ENCODE measurements at places on chromosomes 3 and 15.

DNA sequence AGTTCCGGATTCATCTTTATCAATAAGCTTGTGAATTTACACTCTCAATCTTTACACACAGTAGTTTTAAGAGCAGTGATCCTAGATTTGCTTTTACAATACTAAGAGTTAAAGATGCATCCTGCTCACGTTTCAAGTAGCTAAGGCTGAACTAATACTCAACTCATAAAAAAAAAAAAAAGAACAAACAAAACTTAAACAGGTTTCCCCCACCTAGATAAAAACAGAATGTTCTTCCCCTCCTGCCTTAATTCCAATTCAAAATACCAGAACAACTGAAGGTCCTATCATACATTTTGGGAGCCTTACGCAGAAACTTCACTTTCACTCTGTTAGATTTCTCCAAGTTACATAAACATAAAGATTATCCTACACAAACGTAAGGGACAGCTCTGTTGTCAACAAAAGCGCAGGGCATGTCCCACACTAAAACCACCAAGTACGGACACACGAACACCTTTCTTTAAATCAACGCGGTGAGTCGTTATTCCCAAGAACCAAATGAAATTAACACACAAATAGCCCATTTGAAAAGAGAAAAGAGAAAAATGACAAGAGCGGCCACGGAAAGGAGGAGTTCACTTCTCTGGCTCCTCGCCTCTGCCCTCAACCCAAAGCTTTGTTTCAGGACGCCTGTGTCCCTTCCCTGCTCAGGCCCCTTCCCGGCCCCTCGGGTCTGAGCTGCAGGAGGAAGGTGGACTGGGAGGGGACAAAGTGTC lies 941 bp downstream of the CBLB start:
- no peak for DNase-seq

DNA sequence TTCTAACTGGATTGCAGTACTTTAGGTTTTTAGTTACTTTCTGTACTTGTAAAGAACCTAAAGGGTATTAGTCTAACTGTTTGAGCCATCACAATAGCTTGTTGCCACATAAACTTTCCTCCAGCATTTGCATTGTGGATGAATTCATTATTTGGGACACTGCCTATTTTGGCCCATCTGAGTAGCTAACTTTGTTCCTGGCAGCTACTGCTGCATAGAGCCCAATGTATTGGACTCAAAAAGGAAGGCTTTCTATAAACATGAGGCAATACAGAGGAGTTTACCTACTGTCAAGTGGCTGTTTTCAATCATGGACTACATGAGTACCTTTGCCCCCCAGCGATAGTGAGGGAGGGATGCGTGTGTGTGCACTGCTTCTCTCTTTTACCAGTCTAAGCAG lies 1.9 kb downstream of the ROBO2 start:
- no peak for DNase-seq

DNA sequence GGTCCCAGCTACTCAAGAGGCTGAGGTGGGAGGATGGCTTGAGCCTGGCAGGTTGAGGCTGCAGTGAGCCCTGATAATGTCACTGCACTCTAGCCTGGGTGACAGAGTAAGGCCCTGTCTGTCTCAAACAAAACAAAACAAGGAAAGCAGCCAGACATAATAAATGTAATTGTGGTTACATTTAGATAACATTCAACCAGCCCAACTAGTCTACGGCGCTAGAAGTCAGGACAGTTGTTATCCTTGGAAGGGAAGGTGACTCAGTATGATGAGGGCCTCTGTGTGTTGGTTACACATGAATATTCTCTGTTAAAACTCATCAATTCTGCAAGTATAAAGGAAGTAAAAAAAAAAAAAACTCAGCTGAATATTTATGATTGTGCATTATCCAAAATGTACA lies 27.0 kb upstream of the CSPG5 start:
- no peak for DNase-seq

- no peak for DNase-seq
Measured at GRCh38 chr3:10428406-10429091, 76.8 kb downstream of the ATP2B2 start.

GRCh38 chr3:99933971-99934750 lies 116.5 kb downstream of the CMSS1 start:
- no peak for DNase-seq

DNA sequence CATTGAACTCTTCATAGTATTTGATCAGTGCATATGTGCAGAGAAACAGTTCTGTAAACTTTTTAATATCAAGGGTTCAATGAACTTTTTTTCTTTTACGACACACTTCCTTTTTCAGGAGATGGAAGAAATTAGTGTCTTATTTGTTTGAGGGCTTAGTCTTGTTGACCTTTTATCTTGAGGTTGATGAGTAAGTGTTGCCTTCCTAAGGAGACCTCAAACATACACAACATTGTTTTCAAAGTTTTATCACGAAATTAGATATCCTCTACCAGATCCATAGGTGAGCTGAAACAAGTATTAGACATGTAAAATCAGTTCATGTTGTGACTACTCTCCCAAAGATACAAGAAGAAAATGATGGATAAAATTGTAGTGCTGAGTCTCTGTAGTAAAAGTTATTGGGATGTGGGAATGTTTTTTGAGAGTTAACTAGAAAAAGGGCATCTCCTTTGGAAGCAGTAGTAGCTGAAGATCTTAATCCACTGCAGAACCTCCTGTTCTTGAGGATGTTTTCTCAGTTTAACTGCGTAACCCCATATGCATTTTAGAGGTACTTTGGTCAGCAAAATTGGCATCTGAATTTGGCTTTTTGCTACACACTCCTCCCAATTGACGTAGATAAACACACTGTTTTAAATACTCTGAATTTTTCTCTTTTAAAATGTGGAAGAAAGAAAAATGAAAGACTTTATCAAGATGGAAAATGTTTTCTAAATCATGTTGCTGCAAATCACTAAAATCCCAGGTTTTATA lies 116.8 kb downstream of the GALK2 start:
- no peak for DNase-seq

- no peak for DNase-seq
Measured at GRCh38 chr15:81885135-81885534, 160.7 kb downstream of the MEX3B start.

GRCh38 chr15:67741308-67741707 lies 84.0 kb upstream of the SKOR1 start:
- no peak for DNase-seq

- no peak for DNase-seq
Measured at GRCh38 chr3:12839156-12839946, 2.0 kb downstream of the RPL32 start.

GRCh38 chr3:27354161-27354560 lies 15.0 kb downstream of the NEK10 start:
- DNase-seq, result no peak

DNA sequence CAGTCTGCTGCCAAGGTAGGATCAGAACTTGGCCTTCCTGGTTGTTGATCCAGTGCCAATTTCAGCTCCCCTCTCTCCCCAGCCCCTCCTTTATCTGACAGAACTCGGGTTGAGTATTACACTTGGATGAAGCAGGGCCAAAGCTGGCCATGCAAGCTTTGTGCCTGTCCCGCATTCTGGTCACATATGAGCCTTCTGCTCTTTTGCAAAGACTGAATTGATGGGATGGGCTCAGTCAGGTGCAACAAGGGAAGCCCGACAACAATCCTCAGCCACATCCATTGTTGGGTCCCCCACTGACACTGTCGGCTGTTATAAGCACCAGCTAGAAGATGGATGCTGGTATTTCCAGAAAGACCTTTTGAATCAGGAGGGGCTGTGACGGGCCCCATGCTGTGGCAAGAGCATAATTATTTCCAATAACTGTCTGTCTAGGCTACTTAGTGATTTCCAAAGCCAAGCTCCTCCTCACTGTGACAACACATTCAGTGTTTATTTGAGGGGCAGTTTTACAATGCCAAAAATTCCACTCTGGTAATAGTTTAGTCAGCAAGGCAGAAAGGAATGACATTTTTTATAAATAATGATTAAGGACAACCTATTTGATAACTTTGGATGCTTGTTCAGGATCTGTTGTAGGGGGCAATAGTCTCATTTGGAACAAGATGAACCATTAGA lies 146.8 kb upstream of the FRMD4B start:
- DNase-seq, result no peak

GRCh38 chr3:59425371-59425770 lies 375.5 kb upstream of the CFAP20DC start:
- no peak for DNase-seq

GRCh38 chr15:66112388-66112787 lies 141.2 kb downstream of the MEGF11 start:
- DNase-seq, result no peak

- DNase-seq, result no peak
Measured at GRCh38 chr3:17444865-17445264, 297.6 kb downstream of the TBC1D5 start.

GRCh38 chr3:103657756-103658155 lies 1222.9 kb downstream of the ZPLD1 start:
- DNase-seq, result no peak

DNA sequence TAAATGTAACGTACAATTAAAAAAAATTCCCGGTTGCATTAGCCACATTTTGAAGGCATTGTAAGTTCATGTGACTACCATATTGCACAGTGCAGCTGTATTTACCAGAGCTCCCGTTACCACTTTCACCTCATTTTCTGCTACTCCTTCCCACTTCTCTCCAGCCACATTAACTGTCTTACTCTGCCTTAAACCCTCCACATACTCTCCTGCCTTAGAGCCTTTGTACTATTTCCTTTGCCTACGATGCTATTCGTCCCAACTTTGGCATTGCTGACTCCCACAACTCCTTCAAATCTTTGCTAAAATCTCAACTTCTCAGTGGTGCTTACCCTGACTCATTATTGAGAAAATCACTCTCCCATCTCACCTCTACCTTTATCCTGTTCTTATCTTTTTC lies 115.2 kb downstream of the CADM2 start:
- DNase-seq, result no peak

DNA sequence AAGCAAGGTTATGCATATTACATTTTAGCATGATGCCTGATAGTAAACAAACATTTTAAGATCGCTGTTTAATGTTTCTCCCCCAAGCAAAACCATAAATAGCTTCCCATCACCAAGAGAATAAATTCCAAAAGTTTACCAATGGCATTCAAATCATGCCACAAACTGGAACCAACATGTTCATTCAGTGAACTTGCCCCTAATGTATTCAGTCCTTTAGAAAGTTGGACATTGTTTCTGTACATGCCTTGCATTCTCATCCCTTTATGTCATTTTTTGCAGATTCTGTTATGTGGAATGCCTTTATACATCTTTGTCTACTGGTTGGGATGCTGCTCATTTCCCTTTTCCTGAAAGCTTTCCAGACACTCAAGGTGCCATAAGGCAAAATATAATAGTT lies 105.5 kb downstream of the PYDC2 start:
- no peak for DNase-seq

- DNase-seq, result no peak
Measured at GRCh38 chr3:133329626-133330025, 70.2 kb upstream of the BFSP2 start.

- DNase-seq, result no peak
Measured at GRCh38 chr15:70767667-70768066, 4.3 kb upstream of the UACA start.

- no peak for DNase-seq
Measured at GRCh38 chr3:11392014-11392859, 120.0 kb downstream of the ATG7 start.

GRCh38 chr3:37907906-37908305 lies 46.2 kb downstream of the CTDSPL start:
- DNase-seq, result no peak

GRCh38 chr3:61777483-61777882 lies 216.1 kb downstream of the PTPRG start:
- DNase-seq, result no peak

- DNase-seq, result no peak
Measured at GRCh38 chr3:37256447-37256846, 82.1 kb upstream of the LRRFIP2 start.

GRCh38 chr3:55074796-55075195 lies 146.9 kb upstream of the LRTM1 start:
- DNase-seq, result no peak

DNA sequence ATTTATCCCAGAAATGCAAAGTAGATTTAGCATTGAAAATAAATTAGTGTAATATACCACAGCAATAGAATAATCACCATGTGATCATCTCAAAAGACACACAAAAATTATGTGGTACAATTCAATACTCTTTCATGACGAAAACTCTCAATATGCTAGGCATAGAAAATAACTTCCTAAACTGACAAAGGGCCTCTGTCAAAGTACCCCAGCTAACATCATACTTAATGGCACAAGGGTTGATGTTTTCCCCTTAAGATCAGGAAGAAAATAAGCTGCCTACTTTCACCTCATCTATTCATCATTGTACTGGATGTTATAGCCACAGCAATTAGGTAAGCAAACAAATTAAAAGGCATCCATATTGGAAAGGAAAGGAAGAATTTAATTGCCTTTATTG lies 22.7 kb upstream of the NIPA2 start:
- DNase-seq, result no peak

DNA sequence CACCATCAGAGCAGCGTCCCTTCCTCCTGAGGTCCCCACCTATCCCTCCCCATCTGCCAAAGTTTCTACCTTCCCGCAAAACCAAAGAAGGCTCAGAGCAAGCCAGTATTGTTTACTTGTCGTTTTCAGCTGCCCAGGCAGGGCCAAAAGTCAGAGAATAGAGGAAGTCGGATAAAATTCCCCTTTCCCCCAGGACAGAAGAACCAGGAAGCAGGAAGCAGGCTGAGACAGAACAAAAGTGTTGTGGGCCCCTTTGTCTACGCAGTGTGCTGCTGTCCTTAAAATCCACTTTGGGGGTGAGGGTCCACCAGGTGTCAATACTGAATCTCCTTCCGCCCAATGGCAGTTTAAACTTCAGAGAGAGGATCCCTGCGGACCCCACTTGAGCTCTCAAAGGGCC lies 18.5 kb upstream of the RPL32 start:
- DNase-seq, result no peak

DNA sequence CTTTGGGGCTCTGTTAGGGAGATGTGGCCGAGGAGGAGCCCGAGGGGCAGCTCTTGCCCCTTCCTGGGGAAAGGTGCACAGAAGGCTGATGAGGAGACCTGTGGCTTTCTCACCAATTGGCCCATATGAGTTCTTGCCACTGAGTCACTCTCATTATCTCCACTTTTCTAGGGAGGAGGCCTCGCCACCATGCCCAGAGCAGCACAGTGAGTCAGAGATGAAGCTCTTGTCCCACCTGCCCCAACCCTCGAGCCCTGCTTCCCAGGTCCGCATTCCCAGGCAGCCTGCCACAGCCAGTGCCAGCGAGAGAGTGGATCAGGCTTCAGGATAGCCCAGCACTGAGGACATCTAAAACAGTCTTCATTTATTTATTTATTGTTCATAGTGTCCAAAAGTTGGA lies 53.5 kb downstream of the AMOTL2 start:
- no peak for DNase-seq

DNA sequence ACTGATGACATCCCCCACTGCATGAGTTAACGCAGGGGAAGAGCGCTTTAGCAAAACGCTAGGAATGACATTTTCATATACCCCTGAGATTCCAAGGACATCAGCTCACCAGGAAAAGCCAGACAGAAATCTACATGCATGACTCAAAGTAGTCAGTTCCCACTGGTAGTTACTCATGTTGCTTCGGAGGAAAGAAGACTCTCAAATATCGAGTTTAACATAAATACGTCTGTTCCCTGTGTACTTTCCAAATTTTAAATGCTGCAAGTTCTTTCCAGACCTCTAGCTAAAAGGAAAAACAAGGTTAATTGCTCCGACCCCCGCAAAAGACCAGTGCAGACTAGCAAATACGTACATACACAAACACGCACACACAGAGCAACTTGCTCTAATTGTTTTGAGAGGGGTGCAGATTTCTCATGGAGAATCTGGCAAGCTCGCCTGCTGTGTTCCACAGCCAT lies 115.4 kb upstream of the PRICKLE2 start:
- no peak for DNase-seq

- DNase-seq, result no peak
Measured at GRCh38 chr3:133271539-133271938, 128.3 kb upstream of the BFSP2 start.

GRCh38 chr3:54940971-54941370 lies 13.1 kb upstream of the LRTM1 start:
- no peak for DNase-seq
